ENCODE measurements at places on chromosomes 5 and 9.

DNA sequence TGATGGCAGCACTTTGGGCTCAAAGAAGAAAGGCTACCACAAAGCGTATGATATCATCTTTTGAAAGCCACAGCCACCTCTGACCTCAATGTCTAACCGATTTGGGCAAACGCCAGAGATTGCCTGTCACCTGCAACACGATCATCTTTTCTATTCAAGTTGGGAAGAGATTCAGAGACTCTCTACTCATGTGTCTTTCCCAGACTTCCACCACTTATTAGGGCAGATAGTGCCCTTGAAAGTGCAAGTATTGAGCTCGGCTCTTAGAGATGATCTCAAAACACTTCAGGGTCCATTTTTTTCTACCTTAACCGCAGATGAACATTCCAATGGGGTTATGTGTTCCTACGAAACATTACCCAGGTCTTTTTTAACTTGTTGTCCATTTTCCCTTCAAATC, 213.7 kb downstream of the DRD1 start:
- no peak for DNase-seq

DNA sequence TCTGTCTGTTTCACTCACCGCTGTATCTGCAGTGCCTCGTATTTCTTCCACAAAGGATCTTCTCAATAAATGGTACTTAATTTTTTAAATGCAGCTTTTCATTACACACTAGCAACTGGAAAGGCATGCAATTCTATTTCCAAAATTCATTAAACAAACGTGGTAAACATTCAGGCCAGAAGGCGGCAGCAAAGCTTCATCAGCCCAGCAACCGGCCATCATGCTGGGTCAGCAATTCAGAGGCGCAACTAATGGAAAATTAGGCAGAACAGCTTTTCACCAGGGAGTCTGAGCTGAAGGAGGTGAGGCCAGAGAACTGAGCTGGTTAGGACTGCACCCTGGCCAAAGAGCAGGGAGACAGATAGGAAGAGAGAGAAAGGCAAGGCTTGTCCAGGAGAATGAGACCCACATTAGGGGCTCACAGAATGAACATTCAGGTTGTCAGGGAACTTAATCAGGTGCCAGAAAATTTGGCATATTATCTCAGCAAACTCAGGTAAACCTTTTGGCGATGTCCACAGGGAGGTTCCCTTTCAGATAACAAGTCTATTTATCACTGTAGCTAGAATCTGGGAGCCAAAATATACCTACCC, 17.7 kb upstream of the RNF180 start:
- DNase-seq = no peak

- DNase-seq = no peak
These were observed 39.8 kb upstream of the WHRN start for GRCh38 chr9:114545055-114545454.

DNA sequence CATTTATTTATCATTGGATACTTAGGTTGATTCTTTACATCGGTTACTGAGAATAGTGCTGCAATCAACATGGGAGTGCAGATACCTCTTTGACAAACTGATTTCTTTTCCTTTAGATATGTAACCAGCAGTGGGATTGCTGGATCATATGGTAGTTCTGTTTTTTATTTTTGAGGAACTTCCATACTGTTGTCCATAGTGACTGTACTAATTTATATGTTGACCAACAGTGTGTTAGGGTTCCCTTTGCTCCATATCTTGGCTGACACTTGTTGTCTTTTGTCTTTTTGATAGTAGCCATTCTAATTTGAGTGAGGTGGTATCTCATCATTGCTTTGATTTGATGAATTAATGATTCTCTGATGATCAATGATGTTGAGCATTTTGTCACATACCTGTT, 137.3 kb upstream of the PITX1 start:
- no peak for DNase-seq

DNA sequence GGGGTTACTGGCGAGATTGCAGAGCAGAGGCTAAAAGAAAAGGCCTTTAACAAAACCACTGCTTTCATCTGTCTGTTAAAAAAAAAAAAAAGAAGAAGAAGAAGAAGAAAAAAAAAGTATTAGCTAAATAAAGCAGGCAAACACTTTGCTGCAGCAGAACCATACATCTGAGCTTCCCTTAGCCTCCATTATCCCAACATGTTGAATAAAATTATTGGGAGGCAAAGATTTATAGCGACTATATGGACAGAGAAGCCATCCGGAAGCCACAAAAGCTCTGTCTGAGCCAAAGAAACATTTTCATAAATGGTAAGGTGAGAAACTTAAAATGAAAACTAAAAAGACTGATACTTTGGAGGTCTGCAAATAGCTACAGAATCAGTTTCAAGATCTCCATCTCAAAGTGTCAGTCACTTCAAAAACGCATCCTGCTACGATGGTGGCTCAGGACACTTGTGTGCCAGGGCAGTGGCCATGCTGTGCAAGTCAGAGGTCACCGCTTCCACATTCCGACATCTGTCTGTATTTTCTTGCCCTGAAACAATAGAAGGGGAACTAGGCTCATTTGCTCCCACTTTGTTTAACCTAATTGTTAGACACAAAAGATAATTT, 9.6 kb downstream of the EFNA5 start:
- DNase-seq = no peak

- DNase-seq = no peak
These were observed 390.8 kb upstream of the PTGER4 start for GRCh38 chr5:40288800-40289485.

DNA sequence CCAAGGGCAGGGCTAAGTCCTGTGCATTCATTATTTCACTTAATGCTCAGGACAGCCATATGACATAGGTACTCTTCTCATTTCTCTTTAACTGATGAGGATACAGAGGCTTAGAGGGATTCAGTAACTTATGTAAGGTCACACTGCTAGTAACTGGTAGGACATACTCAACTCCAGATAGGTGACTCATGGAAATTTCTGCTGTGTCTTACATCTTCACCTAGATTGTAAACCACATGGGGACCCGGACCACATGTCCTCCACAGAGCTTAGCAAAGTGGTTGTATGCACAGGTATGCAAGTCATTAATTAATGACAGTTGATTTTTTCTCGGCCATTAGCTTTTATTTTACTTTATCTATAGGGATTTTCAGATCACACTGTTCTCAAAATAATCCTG, 29.3 kb downstream of the SLC1A1 start:
- DNase-seq = no peak

DNA sequence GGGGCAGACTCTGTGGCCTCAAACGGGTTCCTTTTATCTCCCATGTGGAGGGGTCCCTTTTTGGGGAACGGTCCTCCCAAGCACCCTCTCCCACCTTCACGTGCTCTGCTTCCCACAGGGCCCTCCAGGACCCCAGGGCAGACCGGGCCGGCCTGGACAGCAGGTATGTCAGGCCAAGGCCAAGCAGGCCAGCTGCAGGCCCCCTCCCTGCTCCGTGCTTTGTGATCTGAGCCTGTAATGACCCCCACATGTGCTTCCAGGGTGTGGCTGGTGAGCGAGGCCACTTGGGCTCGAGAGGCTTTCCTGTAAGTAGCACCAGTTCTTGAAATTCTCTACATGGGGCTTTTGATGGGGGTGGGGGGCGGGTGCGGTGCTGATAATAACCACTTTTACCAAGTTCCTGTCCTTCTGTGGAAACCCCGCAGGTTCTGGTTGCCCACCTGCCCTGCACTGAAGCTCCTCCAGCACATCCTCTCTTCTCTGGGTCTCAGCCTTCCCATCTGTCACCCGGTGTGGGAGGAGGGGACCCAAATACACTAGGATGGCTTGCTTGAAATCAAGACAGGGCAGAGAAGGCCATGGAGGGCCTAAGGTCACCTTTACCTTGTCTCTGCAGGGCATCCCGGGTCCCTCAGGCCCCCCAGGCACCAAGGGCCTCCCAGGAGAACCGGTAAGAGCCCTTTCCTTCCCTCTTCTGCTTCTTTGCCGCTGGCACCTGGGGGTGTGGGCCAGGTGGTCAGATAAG, 57.9 kb upstream of the ORM1 start:
- DNase-seq = no peak

- no peak for DNase-seq
These were observed 371.2 kb downstream of the CDH18 start for GRCh38 chr5:19616701-19617215.

DNA sequence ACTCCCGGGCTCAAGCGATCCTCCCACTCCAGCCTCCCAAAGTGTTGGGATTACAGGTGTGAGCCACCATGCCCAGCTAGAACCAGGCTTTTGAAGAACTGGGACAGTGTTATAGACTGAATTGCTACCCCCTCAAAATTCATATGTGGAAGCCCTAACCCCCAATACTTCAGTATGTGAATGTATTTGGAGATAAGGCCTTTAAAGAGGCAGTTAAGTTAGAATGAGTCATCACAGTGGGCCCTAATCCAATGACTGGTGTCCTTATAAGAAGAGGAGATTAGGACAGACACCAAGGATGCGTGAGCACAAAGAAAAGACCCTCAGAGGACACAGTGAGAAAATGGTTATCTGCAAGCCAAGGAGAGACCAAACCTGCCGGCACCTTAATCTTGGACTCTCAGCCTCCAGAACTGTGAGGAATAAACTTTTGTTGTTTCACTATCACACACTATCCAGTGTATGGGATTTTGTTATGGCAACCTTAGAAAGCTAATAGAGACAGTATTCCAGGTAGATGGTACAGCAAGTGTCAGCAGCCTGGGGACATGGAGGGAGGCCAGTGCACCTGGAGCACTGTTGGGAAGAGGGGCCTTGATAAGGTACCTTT, 31.4 kb upstream of the ERGIC1 start:
- DNase-seq = no peak

- no peak for DNase-seq
These were observed 132.4 kb downstream of the TTLL11 start for GRCh38 chr9:121960665-121961064.

- DNase-seq = no peak
These were observed 152.2 kb downstream of the PAX5 start for GRCh38 chr9:36881743-36882441.

- no peak for DNase-seq
These were observed 859.5 kb downstream of the PTPRD start for GRCh38 chr9:9753266-9753665.

DNA sequence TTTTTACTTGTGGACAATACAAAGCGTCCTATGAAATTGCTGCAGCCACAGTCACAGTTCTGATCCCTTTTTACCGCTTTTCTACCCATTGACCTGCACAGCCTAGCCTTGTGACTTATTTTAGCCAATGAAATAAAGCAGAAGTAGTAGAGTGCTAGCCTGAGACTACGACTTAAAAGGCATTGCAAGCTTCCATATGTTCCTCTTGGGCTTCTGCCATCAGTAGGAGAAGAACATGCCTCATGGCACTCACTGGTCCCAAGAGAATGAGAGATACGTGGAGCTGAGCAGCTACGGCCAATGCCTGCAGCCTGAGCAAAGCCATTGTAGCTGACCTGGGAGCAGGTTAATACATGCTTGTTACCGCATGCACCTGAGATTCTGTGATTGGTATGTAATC, 416.6 kb upstream of the CLINT1 start:
- DNase-seq = no peak

- no peak for DNase-seq
These were observed 107.5 kb downstream of the NDFIP1 start for GRCh38 chr5:142215915-142216681.

DNA sequence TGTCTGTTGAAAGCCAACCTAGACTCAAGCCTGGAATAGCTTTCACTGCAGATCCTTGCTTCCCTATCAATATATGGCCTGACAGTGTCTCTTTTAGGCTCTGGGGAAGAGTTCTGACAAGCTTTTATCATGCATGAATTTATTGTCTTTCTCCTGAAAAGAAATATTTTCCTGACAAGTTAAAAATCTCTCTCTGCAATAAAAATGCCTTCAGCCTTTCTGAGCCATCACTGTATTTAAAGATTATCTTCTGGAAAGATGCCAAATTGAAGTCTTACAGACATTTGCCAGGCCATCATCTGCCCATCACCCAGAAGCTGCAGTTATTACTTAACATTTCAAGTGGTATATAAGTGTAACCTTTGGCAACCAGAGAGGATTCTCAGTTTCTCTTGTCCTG, 88.1 kb upstream of the HTR1A start:
- no peak for DNase-seq

- DNase-seq = no peak
These were observed 106.5 kb downstream of the FANCC start for GRCh38 chr9:95211028-95211427.

- no peak for DNase-seq
These were observed 5.0 kb downstream of the TENT4A start for GRCh38 chr5:6718161-6718681.

DNA sequence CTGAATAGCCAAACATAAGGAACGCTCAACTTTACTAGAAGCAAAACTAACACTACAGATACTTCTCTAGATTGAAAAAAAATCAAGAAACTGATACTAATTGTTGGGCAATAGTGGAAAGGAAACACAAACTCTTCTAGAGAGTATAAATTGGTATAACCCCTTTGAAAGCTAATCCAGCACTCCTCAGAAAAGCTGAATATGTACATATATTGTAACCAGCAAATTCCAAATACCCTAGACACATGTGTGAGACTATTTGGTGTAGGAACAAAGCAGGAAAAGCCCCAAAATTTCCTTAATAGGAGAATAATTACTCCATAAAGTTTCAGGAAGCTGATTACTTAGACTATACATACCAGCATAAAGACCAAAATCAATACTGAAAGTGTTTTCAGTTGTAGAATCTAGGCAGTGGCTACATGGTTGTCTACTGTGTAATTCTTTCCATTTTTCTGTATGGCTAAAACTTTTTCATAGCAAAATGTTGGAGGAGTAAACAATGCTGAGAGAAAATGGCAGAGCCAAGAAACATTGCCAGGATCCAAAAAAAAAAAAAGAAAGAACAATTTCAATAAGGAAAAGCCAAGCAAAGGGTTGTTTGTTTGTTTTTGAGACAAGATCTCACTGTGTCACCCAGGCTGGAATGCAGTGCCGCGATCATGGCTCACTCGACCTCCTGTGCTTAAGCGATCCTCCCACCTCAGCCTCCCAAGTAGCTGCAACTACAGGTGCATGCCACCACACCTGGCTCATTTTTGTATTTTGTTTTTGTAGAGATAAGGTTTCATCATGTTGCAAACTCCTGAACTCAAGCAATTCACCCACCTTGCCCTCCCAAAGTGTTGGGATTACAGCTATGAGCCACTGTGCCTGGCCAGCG, 15.0 kb downstream of the SKP1 start:
- DNase-seq = no peak

GRCh38 chr9:124000161-124000783, 11.3 kb upstream of the LHX2 start:
- DNase-seq = no peak

- DNase-seq = no peak
These were observed 37.4 kb downstream of the TTLL11 start for GRCh38 chr9:122055701-122056100.

DNA sequence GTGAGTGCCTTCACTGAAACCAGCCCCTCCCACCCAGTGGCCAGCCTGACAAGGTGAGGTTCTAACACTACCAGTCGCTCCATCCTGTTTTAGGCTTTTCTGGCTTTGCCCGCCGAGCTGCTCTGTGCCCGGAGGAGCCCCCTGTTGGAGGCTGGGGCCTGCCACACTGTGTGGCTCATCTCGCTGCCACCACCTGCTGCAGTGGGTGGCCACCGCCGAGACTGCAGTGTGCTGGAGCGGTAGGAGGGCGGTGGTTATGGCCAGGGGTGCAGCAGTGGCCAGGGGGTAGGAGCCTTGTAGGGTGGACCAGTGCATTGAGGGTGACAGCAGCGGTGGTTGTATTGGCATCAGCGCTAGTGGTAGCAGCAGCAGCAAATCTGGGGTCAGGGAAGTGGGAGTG, 74.7 kb upstream of the PCAT7 start:
- no peak for DNase-seq
